ENCODE measurements at places on chromosomes 2 and 18. TPM values are rescaled to one million over a fixed set of nuclear protein-coding genes. Genes with fewer than 3 reads are reported as not detected.
A peak's percentile ranks its signal among the peaks of the same experiment; 100 is the strongest.

- H3K27me3 ChIP-seq: no peaks in the 10 kb centered on the region
- H3K4me3 ChIP-seq: no peak overlapping the region
- H3K36me3 ChIP-seq: no peaks in the 10 kb centered on the region
These were observed 307.8 kb upstream of the CELF4 start for GRCh38 chr18:37873416-37873815.

DNA sequence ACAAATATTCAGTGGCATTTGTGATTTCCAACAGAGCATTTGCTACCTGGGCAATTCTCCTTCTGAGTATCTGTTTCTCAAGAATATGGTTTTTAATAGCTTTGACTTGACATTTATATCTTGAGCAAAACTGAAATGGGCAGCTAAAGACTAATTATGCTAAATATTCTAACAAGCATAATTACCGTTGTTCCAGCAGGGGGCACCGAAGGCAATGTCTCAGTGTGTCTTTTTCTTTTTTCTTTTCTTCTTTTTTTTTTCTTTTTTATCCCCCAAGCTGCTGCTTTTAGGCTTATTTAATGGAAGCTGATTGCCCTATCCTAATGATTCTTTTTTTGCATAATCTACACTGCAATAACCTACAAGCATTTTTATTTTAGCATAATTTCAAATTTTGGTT is 138.9 kb upstream of the NABP1 start:
- no peak overlapping the region for H3K4me3 ChIP-seq
- peaks cover 12% of the 10 kb centered on the region for H3K27me3 ChIP-seq
- peak; percentile 40 for DNase-seq
- H3K27ac ChIP-seq: no peak overlapping the region
- no peaks in the 10 kb centered on the region for H3K4me1 ChIP-seq

DNA sequence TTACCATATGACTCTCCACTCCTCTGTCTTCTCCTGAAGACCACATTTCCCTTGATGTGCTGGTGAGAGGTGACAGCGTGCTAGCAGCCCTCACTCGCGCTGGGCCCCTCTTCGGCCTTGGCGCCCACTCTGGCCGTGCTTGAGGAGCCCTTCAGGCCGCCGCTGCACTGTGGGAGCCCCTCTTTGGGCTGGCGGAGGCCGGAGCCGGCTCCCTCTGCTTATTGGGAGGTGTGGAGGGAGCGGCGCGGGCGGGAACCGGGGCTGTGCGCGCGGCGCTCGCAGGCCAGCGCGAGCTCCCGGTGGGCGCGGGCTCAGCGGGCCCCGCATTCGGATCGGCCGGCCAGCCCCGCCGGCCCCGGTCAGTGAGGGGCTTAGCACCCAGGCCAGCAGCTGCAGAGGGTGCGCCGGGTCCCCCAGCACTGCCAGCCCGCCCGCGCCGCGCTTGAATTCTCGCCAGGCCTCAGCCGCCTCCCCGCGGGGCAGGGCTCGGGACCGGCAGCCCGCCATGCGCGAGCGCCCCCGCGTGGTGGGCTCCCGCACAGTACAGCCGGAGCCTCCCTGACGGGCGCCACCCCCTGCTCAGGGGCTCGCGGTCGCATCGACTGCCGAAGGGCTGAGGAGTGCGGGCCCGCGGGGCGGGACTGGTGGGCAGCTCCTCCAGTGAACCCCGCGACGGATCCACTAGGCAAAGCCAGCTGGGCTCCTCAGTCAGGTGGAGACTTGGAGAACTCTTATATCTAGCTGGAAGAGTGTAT is 246.6 kb upstream of the REG3G start:
- H3K27me3 ChIP-seq: no peaks in the 10 kb centered on the region
- H3K27ac ChIP-seq: no peak overlapping the region
- H3K36me3 ChIP-seq: no peaks in the 10 kb centered on the region
- H3K4me3 ChIP-seq: no peak overlapping the region

DNA sequence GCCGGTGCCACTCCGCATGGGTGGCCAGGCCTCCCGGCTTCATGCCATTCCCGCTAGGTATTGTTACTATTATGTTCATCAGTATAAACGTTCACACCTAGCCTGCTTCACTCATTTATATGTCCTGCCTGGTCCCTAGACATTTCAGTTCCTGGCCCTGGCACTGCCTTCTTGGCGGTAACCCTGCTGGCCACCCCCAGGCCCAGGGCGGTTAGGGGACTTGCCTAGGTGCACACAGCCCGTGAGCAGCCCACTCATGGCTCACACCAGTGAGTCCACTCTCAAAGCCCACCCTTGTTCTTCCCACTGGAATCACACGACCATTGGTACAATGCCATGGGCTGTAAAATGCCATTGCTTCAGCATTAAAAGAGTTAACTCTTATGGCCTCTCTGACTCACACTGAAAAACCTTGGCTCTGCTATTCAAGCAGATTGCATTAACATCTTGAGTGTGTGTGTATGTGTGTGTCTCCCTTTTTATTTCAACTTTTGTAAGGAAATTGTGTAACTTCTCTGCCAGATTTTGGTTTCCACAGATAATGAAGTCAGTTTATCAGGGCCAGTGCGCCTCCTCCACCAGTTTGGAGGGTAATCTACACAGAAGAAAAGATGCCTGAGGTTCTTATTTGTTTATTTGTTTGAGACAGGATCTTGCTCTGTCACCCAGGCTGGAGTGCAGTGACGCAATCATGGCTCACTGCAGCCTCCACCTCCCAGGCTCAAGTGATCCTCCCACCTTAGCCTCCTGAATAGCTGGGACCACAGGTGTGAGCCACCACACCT is 74.2 kb downstream of the RAB31 start:
- H3K27ac ChIP-seq: peak overlapping the region; percentile 71
- H3K36me3 ChIP-seq: no peaks in the 10 kb centered on the region
- no peaks in the 10 kb centered on the region for H3K27me3 ChIP-seq
- peaks cover 7% of the 10 kb centered on the region for H3K4me1 ChIP-seq
- H3K4me3 ChIP-seq: no peak overlapping the region

DNA sequence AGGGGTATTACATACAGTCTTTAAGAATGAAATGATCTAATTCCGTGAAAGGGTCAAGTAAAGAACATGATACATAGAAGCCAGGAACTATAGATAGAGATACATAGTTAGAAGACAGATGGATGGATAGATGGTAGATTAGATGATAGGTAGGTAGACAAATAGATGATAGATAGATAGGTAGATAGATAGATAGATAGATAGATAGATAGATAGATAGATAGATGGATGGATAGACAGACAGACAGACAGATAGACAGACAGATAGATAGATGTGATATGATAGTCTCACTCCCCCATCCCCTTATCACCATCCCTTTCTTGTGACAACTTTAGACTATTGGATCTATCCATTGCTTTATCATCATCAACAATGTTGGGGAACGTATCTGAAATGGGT is 448.2 kb downstream of the METTL4 start:
- H3K4me1 ChIP-seq: no peaks in the 10 kb centered on the region
- no peak overlapping the region for H3K27ac ChIP-seq
- H3K4me3 ChIP-seq: no peak overlapping the region
- no peak for DNase-seq
- no peaks in the 10 kb centered on the region for H3K27me3 ChIP-seq

Gene NTSR2
- polyA plus RNA-seq: not detected

DNA sequence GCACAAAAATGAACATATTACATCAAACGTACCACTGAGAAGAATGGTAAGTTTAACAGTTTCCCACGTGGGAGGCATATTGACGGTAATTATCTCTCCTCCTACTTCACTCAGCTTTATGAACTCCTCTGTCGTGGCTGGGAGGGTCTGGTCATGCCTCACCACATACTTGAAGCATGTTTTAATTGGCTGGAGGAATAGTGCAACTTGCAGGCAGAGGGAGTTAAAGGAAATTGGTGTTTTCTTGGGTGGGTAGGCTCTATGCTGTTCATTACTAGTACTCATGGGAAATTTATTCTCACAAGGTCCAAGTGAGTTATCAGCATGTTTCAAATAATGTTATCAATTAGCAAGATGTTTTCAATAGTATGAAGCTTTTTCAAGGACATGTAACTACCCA is 767.0 kb downstream of the PLCL1 start:
- H3K4me3 ChIP-seq: no peak overlapping the region
- no peak overlapping the region for H3K27ac ChIP-seq
- H3K4me1 ChIP-seq: no peaks in the 10 kb centered on the region
- H3K36me3 ChIP-seq: no peaks in the 10 kb centered on the region
- H3K27me3 ChIP-seq: no peaks in the 10 kb centered on the region

DNA sequence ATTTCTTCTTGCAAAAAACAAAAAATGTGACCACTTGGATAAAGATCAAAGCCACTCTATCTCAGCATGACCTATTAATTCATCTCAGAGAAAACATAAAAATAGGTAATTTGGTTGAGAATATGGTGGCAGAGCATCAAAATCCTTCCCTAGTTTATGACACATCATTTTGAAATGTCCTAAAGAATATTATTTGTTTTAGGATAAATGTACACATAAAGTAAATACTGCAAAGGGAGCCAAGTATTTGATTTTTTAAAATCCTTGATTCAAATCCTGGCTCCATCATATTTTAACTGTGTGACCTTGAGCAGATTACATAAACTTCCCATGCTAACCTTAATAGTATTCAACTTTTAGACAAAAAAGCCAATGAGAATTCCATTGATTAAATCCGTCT is 206.6 kb downstream of the CDH2 start:
- H3K27ac ChIP-seq: no peak overlapping the region
- peaks cover 7% of the 10 kb centered on the region for H3K36me3 ChIP-seq
- no peak for DNase-seq
- H3K4me1 ChIP-seq: peaks cover 4% of the 10 kb centered on the region
- H3K27me3 ChIP-seq: no peaks in the 10 kb centered on the region
- no peak overlapping the region for H3K4me3 ChIP-seq

GRCh38 chr2:31268344-31268743 is 34.4 kb downstream of the EHD3 start:
- no peak overlapping the region for H3K27ac ChIP-seq
- no peaks in the 10 kb centered on the region for H3K27me3 ChIP-seq
- DNase-seq: no peak
- H3K4me1 ChIP-seq: peaks cover 13% of the 10 kb centered on the region
- no peak overlapping the region for H3K4me3 ChIP-seq

- no peaks in the 10 kb centered on the region for H3K27me3 ChIP-seq
- peak; percentile 48 for DNase-seq
- H3K27ac ChIP-seq: no peak overlapping the region
- no peak overlapping the region for H3K4me3 ChIP-seq
These were observed 199.4 kb downstream of the SPP2 start for GRCh38 chr2:234249873-234250272.

GRCh38 chr2:231545105-231545902 is 15.1 kb upstream of the NMUR1 start:
- H3K36me3 ChIP-seq: no peaks in the 10 kb centered on the region
- peaks cover 5% of the 10 kb centered on the region for H3K4me1 ChIP-seq
- H3K27me3 ChIP-seq: peaks cover 9% of the 10 kb centered on the region
- DNase-seq: peak; percentile 53
- H3K27ac ChIP-seq: no peak overlapping the region

- H3K27ac ChIP-seq: no peak overlapping the region
- H3K36me3 ChIP-seq: no peaks in the 10 kb centered on the region
- H3K4me1 ChIP-seq: no peaks in the 10 kb centered on the region
- DNase-seq: no peak
These were observed 38.4 kb downstream of the CREG2 start for GRCh38 chr2:101348883-101349282.

Measured in IMR-90 (cell line).